Head of caudate nucleus (tissue), 42 donors: ENCODE measurements at places on chromosomes 1 and 21.

GRCh38 chr21:37166733-37167132, 93.7 kb downstream of the TTC3 start:
- no peak for DNase-seq

DNA sequence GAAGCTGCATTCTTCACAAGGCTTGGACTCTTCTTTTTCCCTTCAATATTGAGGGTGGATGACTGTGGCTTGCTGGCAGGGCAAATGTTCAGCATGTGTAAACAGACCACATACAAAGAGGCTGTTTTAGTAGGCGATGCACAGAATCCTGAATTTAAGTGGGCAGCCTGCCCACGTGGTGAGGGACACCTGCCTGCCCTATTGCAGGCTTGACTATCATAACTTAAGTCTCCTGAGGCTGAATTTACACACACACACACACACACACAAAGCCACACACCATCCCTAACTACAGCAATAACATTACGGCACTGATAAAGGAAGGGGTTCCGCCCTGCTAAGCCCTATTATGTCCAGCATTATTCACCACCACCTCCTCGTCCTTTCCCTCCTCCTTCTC, 15.9 kb downstream of the SYT2 start:
- no peak for DNase-seq

DNA sequence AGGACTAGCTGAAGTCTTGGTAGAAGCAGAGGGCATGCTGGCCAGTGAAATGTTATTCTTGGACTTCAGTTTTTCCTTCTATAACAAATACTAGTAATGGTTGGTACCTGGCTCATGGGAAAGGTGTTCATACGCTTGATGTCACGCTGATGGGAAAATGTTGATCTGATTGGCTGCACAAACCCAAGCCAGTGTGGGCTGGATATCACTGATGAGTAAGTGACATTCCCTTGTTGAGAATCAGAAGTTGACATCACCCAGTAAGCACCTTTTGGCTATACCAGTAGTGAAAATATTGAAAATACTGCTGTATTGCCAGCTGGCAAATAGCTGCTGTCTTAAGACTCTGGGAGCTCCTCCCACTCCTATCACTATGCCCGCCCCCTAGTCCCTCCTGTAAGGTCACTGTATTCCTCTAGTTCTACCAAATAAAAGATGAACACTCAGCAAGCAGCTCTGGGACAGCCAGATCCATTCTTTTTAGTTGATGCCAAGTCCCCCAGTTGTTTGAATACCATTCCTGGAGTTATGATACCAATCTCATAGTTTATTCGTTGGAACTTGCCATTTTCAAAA, 168.2 kb downstream of the GRIK1 start:
- no peak for DNase-seq

- DNase-seq, result no peak
Measured at GRCh38 chr1:182210417-182210816, 148.9 kb upstream of the ZNF648 start.

- DNase-seq, result no peak
Measured at GRCh38 chr1:117570988-117571409, 34.8 kb upstream of the TENT5C start.

DNA sequence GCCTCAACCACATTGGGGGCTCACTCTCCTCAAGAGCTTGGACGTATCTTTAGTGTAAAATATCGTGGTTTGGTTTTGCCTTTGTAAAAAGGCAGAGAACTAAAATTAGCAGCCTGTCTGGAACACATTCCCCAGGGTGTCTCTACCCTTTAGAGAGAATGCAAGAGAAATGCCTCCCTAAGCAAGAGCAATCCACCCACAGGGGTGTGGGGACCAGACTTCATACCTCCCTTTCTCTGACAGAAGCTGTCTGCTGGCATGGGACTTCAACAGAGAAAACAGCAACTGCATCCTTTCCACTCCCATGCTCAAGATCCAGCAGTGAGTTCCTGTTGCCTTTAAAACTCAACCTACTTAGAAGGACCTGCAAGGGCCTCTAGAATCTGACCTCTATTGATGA, 27.9 kb upstream of the TNR start:
- DNase-seq, result no peak

GRCh38 chr1:226061068-226061840, 1.3 kb upstream of the H3-3A start:
- no peak for DNase-seq

GRCh38 chr1:116763787-116764465, 9.7 kb downstream of the CD2 start:
- DNase-seq, result no peak

- no peak for DNase-seq
Measured at GRCh38 chr1:103250441-103250861, 142.1 kb upstream of the COL11A1 start.

GRCh38 chr1:231311720-231312431, 25.8 kb downstream of the EXOC8 start:
- no peak for DNase-seq

DNA sequence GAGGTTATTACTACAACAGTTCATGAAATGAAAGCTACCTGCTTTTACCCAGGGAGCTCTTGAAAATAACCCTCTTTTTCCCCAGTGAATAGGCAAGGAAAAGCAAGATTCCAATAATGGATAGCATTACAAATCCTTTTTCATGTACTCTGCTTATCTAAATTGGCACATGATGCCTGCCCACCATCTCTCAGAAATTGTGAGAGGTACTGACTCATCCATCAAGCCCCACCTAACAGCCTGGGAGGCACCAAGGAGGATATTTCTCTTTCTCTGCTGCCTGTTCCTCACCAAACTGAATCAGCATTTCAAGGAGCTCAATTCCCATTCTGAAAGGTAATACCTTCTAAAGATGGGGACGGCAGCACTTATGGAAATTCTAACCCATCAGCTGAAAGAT, 34.4 kb downstream of the PALMD start:
- peak; percentile 48 for DNase-seq

DNA sequence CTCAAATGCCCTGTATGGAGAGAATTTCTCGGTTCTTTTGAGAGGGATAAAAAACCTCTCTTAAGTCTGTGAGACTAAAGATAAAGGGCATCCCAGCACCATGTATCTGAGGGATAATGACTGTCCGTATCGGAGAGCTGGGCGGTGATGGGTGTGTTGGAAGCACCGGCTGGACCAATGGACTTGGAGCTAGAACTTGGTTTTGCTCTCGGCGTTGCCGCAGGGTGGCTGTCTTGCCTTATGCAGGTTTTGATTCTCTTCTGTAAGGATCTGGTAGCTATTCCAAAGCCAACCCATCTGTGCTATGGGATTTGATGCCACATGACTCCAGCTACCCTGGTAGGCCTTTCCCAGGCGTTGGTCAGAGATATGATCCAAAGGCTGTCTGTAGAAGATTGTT, 348.8 kb downstream of the KIF26B start:
- no peak for DNase-seq

- DNase-seq, result no peak
Measured at GRCh38 chr21:31772674-31773555, 41.0 kb upstream of the SCAF4 start.

DNA sequence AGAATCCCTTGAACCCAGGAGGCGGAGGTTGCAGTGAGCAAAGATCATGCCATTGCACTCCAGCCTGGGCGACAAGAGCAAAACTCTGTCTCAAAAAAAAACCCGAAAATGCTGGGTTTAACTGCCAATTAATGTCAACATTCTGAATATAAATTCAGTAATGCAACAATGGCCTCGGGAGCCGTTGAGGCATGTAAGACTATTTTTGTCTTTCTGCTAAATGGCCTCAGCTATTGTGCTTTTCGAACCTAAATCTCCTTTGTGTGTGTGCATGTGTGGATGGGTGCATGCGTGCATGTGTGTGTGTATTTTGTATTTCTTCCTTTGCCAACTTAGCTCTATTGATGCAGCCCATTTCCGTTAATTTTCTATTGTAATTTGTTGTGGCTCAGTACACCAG, 31.6 kb downstream of the CLIC4 start:
- no peak for DNase-seq

DNA sequence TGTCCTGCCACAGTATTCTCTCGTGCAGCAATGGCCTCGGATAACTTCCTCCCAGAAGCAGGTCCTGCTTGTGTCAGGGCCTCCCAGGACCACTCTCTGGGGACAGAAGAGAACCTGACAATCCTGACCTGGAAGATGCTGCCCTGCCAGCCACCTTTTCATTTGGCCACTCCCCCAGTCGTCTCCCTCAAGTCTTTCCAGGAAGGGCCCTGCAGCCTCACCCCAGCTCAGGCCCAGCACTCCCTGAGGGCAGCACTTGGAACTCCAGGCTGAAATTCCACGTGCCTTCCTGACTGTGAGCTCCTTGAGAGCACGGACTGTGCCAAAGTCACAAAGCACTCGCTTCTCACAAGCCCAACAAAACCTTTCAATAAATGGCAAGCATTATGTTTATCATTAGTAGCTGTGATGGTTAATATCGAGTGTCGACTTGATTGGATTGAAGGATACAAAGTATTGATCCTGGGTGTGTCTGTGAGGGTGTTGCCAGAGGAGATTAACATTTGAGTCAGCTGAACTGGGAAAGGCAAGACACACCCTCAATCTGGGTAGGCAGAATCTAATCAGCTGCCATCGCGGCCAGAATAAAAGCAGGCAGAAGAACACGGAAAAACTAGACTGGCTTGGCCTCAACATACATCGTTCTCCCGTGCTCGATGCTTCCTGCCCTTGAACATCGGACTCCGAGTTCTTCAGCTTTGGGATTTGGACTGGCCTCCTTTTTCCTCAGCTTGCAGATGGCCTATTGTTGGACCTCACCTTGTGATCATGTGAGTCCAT, 2.3 kb upstream of the CLEC20A start:
- peak; percentile 7 for DNase-seq

DNA sequence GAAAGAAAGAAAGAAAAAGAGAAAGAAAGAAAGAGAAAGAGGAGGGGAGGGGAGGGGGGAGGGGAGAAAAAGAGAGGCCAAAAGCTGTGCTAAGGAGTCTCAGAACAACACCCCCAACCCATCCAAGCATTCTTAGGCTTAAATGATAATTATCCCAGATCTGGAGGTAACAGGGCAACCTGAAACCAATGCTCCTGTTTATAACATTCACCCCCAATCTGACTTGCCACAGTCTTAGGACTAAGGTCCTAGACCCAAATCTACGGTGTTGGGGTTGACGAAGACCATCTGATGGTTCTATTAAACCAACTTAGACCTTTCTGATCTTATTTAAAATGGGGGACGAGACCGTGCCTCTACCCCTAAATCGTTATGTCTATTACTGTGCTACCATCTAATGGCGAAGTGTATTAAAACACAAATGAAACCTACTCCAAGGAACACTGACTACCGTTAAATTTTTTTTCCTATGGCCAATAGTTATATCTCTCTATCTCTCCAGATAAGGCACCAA, 119.3 kb upstream of the CDC42BPA start:
- no peak for DNase-seq

DNA sequence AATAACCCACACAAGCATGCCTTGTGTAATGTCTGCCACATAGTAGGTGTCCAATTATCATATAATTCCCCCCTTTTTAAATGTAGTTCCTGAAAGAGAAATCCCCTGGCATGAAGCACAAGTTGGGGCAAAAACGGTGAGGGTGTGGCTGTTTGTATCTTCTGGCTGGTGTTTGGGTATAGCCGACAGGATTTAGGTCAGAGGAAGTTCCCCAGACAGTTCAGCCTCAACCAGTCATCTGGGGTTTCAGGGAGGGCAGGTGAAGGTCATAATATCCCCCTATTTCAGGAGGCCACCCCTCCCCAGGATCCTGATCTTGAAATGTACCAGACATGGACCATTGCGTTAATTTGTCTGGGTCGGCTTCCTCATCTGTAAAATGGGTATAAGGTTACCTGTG, 29.1 kb upstream of the JUN start:
- DNase-seq, result no peak

GRCh38 chr21:22725436-22725835, 1727.2 kb downstream of the NCAM2 start:
- no peak for DNase-seq

GRCh38 chr1:8571200-8571984, 246.0 kb downstream of the RERE start:
- DNase-seq, result no peak

GRCh38 chr21:36710729-36711048, 11.8 kb downstream of the SIM2 start:
- no peak for DNase-seq

DNA sequence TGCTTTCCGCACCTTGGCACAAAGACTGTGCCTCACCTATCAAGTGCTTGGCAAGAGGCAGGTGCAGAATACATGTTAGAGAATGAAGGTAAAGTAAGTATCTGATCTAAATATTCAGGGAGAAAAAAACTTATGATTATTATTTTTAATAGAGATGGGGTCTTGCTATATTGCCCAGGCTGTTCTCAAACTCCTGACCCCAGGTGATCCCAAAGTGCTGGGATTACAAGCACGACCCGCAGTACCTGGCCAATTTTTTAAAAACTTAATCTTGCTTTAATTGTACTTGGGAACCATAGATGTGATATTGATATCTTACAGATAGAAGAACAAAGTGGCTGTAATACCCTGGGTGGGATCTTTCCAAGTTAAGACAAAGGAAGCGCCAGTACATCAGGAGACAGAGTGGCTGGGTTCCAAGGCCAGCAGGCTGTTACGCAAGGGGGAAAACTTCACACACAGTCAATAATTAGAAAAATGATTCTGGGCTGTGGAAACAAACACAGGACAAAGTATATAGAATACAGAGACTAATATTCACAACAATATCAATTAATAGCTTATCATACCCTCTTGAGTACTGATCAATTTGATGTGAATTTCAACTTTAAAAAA, 58.6 kb upstream of the ATP1A1 start:
- DNase-seq, result no peak

GRCh38 chr1:38360807-38361206, 314.2 kb upstream of the POU3F1 start:
- DNase-seq, result no peak

DNA sequence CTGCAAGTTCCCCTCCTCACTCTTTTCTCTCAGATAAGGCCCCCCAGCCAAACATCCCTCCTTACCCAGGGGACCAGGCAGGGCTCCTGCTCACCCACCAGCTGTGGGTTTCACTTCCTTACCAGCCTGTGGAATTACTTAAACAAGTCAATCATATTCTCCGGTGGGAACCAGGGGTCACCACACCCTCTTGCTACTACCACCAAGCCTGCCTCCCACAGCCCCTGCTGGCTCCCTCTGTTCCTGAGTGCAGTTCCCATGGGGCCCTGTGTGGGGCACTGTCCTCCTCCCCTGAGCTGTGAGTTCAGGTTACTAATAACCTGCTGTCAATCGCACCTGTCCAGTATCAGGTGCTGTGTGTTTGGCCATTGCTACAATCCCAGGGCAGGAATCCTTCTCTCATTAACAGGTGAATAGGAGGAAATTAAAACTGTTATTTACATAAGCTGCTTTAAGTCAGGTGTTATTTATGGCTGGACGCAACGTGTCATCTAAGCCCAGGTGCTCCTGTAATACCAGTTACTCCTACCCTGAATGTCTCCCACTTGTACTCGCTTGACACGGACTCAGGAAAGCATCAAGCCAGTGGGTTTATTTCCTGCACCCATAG, 53.1 kb upstream of the LBR start:
- DNase-seq, result no peak
